Stimulated activated CD4-positive, alpha-beta T cell treated with anti-CD3 and anti-CD28 coated beads, Interleukin-1b, Interleukin-23, amount 100 ng/mL, for 48 hours (primary cell): ENCODE measurements at places on chromosomes 7 and 10.
A peak's percentile ranks its signal among the peaks of the same experiment; 100 is the strongest.

GRCh38 chr7:56062382-56062781 lies 1.7 kb upstream of the SUMF2 start:
- no peak for DNase-seq

- no peak for DNase-seq
These were observed 62.7 kb downstream of the LRRC4 start for GRCh38 chr7:127968547-127968946.

DNA sequence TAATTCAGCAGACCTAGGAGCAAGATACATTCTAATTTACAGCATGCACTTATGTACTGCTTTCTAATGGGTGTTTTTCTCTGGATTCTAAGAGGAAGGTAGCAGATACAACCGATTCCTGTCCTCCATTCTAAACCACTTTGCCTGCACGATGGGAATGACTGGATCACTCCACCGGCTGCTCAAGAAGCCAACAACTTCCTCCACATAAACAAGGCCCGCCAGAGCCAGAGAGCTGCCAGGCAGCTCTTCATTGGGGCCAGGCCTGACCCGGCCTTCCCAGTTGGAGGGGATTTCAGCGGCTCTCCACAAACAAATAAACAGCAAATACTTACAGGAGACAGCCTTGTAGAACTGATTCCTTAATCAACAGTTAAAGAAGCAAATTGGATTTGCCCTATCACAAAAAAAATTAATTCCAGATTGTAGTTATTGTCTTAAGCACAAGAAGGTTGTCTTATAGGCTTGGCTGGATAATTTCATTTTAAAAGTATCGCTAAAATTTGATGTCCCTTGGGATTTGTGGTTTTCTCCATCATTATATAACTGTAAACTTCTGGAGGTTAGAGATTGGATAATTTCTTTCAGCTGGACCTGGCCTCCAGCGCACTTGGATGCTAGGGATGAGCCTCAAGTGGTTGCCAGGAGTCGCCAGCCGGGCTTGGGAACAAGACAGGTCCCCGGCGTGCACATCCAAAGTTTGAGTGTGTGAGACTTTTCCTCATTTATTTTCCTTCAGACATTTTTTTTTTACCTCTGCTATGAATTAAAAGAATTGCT lies 20.9 kb downstream of the EBF3 start:
- DNase-seq: no peak

- no peak for DNase-seq
These were observed 9.2 kb downstream of the DPCD start for GRCh38 chr10:101597091-101597900.

- DNase-seq: no peak
These were observed 42.5 kb upstream of the FZD8 start for GRCh38 chr10:35684586-35684985.

DNA sequence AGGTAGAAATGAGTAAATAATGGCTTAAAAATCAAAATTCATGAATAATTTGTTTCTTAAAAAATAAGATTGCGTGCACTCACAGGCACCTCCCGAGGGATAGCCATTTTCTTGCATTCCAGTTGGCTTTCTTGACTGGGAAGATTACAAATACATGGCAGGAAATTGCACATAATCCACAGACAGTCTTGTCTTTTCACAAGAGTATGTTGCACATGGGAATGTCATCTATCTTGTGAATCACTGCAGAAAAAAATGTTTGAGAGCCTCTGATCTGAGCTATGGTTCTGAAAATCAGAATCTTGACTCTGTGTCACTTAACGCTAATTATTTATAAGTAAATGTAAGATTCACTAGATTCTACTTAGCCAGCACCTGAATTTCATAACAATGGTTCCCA lies 74.1 kb upstream of the PRKG1 start:
- no peak for DNase-seq

DNA sequence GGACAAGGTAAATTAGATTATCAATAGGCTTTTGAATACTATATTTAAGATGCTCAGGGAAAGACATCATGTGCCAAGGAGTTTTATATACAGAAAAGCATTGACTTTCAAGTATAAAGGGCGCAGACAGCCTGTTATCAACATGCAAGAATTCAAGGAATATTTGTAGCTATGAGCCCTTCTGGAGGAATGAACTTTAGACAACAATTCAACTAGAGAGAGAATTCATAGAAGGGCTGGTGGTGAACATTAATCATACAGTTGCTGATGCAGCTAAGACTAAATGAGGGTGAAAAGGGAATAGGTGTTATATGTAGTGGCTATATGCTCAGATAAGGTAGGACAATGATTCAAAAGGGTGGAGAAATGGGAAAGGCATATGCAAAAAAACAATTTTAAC lies 41.2 kb downstream of the AOAH start:
- DNase-seq: no peak

DNA sequence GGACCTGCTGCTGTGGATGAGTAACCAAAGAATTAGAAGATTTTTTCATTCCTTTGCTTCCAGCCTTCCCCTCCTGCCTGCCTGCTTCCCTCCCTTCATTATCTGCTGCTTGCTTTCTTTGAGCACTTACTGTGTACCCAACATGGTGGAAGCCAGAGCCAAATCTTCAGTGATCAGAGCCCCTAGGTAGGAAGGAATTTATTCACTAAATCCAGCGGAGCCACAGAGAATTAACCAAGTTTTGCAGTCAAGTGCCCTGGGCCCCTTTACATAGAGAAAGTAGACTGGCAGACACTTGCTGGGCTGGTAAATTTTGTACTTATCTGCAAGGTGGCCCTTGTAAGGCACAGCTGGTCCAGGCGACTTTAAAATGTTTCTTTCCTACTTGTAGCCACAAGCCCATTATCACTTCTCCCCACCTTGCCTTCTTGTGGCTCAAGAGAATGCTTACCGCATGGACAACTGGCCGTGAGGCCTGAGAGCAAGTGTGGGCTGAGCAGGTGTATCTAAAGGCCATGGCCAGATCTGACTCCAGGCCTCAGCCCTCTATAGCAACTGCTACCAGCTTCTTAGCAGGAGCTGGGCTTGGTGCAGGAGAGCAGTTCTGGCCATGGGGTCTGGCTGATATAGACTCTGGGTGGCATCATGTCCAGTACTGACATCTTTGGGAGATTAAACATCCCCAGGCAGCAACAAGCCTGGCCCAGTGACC lies 11.1 kb downstream of the UNC5B start:
- no peak for DNase-seq

GRCh38 chr10:124667425-124668345 lies 76.5 kb downstream of the FAM53B start:
- no peak for DNase-seq

DNA sequence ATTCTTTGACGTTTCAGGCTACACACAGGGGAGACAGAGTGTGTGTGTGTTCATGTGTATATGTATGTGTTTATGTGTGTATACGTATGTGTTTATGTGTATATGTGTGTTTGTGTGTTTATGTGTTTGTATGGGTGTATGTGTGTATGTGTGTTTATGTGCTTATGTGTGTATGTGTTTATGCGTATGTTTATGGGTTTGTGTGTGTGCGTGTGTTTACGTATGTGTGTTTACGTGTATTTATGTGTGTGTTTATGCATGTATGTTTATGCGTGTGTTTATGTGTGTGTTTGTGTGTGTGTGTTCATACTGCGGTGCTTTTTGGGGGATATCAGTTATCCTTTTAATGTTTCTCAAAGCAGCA lies 39.2 kb upstream of the CNPY1 start:
- DNase-seq: no peak

DNA sequence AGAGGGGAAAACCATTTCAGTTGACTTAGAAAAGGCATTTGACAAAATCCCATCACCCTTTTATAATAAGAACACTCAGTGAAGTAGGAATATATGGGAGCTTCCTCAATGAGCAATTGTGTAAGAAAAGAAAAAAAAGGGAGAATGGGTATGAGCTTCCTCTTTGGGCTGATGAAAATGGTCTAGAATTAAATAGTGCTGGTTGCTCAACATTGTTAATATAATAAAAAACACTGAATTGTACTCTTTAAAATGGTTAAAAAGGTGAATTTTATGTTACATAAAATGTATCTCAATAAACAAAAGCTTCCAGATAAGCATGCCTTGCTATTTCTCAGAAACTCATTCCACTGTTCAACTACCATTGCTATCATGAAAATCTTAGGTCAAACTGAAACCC lies 40.6 kb downstream of the LRRC17 start:
- DNase-seq: no peak

DNA sequence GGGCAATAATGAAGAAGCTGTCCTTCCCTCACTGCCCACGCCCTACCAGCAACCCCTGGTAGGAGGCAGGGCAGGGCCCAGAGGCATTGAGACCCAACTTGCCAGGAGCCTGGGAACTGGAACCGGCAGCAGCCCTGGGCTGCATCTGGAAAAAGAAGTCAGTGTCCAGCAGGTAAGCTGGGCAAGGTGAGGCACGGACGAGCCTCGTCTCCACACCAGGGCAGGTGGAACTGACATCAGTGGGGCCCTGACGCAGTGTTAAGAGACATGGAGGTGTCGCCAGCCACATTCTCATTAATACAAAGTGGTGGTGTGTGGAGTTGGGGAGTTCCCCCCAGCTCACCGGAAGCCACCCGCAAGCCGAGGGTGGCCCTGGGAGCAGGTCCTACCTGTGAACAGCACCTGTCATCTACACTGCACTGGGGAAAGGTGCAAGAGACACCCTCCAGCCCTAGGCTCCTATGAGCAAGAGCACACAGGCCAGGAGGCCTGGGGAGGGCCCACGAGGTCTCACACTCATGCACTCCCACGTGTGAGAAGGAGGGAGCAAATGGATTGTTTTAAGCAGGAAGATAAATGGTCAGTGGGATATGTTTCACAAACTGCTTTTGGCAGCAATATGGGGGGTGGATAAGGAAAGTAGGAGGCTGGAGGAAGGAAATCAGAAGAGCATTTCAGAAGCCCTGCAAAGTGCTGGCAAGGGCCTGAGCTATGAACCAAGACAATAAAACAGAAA lies 53.6 kb downstream of the COBL start:
- no peak for DNase-seq

- DNase-seq: no peak
These were observed 21.1 kb upstream of the NOM1 start for GRCh38 chr7:156928406-156928747.

- no peak for DNase-seq
These were observed 84.9 kb downstream of the CAMK1D start for GRCh38 chr10:12434277-12434676.

DNA sequence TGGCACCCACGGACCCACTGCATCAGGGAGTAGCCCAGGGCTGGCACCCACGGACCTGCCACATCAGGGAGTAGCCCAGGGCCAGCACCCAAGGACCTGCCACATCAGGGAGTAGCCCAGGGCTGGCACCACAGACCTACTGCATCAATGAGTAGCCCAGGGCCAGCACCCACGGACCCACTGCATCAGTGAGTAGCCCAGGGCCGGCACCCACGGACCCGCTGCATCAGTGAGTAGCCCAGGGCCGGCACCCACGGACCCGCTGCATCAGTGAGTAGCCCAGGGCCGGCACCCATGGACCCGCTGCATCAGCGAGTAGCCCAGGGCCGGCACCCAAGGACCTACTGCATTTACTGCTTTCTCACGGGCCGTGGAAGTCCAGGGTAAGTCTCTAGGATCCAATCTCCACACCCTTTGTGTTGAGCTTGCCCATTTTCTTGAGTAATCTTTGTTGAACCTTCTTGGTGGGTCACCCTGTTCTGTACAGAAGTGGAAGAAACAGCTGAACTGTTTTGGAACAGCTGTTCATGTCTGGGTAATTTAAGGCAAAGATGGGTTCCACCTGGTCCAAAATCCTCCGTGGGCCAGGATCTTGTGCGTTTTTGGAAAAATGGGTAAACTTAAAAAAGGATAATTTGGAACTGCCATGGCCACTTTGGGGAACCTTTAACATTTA lies 69.0 kb downstream of the VIPR2 start:
- DNase-seq: no peak

DNA sequence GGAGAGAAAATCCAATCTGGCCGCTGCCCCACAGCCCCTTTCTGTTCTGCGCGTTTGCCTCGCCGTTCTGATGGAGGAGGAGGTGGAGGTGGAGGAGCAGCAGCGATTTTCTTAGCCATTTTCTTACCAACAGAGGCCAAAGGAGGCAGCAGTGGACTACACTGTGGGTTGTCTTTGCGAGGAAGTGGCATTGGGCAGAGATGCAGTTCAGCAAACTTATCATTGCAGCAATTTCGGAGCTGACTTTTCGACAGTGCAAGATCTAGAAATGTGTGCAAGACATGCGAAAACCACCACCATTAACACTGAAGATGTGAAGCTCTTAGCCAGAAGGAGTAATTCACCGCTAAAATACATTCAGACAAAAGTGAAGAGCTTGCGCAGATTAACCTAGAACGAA lies 1.9 kb upstream of the ARL4A start:
- DNase-seq: peak; percentile 16

DNA sequence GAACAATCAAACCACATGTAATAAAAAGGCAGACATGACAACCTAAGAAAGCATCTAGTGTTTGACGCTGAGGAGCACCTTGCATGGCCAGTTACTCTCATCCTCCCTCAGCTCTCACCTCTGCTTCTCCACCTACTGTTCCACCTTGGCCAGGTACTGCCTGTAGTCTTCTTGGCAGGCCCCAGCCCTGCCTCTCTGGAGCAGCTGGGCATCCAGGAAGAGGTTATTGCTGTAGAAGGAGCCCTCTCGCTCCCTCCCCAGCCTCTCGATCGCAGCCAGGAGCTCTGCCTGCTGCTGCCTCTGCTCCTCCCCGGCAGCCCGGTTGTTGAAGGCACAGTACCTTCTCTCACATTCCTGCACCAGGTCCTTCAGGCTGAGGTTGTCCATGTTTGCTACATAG lies 9.7 kb downstream of the GIMAP5 start:
- no peak for DNase-seq

GRCh38 chr7:143126146-143126545 lies 5.7 kb upstream of the PIP start:
- DNase-seq: no peak
